ENCODE measurements at places on chromosomes 12 and 14. TPM values are rescaled to one million over a fixed set of nuclear protein-coding genes. Genes with fewer than 3 reads are reported as not detected.

TOMM20L gene
- not detected for total RNA-seq

IL22 gene
- not detected for total RNA-seq

ETV6 gene
- 10.1 TPM for total RNA-seq

CELA1 gene
- total RNA-seq = not detected

LRFN5 gene
- 7.3 TPM for total RNA-seq

SERPINA3 gene
- not detected for total RNA-seq

ANKS1B gene
- total RNA-seq = 11.3 TPM

POTEG gene
- not detected for total RNA-seq

VCPKMT gene
- 12.9 TPM for total RNA-seq

ZC3H10 gene
- total RNA-seq = 11.1 TPM

CAPZA3 gene
- not detected for total RNA-seq

RTN1 gene
- total RNA-seq = 518 TPM

POTEM gene
- total RNA-seq = not detected

NELL2 gene
- 140 TPM for total RNA-seq

C2CD5 gene
- 104 TPM for total RNA-seq

NEUROD4 gene
- total RNA-seq = 206 TPM

SLC25A47 gene
- not detected for total RNA-seq

RERGL gene
- total RNA-seq = 0.44 TPM

PIWIL1 gene
- not detected for total RNA-seq

OTUB2 gene
- 5.5 TPM for total RNA-seq
